Activated naive CD8-positive, alpha-beta T cell treated with anti-CD3 and anti-CD28 coated beads, Interleukin-2, amount 10 ng/mL, durations not matched to agents 7 days and 5 days (primary cell): ENCODE measurements at places on chromosomes 16 and 17. TPM values are rescaled to one million over a fixed set of nuclear protein-coding genes. Genes with fewer than 3 reads are reported as not detected.

DNA sequence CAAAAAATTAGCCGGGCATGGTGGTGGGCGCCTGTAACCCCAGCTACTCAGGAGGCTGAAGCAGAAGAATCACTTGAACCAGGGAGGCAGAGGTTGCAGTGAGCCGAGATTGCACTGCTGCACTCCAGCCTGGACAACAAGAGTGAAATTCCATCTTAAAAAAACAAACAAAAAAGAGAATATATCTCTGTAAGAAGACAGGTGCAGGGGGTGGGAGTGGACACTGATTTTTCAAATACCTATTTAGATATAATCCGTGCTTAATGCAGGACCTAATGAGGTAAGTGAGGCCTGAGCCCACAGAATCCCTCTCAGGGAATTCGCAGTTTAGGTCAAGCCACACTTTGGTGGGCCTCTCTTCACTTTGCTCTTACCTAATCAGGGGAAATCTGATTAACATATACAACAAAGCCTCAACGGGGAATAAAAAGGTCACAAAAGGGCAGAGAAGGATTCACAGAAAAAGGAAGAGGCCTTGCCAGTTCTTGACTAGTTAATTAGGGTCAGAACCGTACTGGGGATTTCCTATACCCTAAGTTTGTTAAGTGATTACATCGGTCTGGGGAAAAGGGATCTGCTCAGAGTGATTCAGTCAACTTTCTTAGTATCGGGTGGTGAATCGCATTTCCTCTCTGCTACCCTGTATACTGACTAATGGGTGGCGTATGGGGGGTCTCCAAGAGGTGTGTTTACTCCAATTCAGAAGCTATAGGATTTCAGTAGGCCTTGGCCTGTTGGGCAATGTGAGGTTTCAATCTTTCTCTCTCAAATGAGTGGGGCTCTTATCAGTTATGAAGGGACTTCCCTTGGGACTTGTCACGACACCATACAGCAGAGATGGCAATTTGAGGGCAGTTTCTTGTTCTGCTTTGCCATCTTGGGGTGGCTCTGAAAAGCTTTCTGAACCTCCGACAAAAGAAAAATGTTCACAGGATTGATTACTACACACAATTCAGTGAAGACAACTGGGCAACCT, 1.9 kb upstream of the NFAT5 start:
- DNase-seq: no peak

The DPEP2 gene
- 28.6 TPM for total RNA-seq

The PLCG2 gene
- 15.2 TPM for total RNA-seq

The NPW gene
- total RNA-seq: 0.42 TPM

DNA sequence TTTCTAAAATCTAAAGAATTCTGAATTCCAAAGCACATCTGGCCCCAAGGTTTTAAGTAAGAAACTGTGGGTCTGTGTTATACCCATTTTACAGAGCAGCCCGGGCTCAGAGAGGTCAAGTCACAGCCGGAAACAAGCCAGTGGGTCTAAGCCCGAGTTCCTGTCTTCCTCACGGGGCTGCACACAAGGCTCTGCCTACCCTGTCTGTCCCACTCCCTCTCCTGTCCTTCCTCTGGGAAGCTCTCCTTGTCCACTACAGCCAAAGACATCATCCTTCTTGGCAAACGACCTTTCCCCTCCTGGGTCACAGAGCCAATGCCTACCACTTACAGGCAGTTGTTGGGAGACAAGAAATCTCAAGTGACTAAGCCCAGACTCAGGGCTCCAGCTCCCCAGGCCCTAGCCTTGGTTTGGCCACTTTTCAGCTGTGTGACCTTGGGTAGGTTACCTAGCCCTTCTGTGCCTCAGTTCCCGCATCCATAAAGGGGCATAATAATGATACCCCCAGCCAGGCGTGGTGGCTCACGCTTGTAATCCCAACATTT, 55.6 kb upstream of the MAP3K14 start:
- no peak for DNase-seq

DNA sequence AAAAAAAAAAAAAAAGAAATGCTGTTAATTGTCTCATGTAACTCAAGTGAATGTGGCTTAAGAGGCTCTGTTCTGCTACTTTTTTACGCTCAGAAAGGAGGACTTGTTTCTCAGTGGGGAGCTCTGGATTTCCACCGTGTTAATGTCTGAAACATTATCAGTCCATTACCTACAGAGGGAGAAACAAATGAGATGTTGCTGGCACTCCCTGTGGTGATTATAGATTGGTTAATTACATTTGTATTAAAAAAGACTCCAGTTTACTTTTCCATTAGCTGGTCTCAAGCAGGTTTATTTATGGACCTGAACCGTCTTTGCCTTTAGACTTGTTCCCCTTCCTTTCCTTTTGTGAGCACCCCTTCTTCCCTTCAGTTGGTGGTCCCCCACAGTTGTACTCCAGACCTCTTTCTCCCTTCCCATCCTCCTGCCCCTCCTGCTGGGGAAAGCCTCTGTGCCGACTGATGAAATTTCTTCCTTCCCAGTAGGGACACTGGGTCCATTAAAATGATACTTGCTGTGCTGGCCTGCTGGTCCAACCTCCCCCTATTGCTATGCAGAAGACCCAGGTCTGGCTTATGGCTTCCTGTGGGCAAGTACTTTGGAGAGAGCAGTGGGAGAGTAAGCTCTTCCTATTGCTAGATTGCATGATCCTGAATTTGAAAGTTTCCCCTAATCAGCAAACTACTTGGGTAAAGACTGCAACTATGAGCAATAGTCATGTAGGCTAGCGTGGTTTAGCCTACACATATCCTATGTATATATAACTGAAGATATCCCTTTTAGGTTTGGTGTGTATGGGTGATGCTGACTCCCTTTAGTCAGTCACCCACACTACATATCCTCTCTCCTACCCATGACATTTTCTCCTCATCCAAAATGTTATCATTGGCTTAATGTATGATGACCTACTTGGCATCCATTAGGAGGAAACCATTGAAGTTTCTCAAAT, 8.1 kb downstream of the CDC6 start:
- no peak for DNase-seq

GRCh38 chr16:14172200-14172809, 101.2 kb downstream of the MRTFB start:
- no peak for DNase-seq

- DNase-seq: no peak
Measured at GRCh38 chr17:57801044-57801711, 48.7 kb downstream of the MRPS23 start.

GRCh38 chr17:79806863-79807720, 10.2 kb upstream of the CBX8 start:
- DNase-seq: no peak

- no peak for DNase-seq
Measured at GRCh38 chr16:56257666-56258342, 66.5 kb downstream of the GNAO1 start.

The OTOA gene
- total RNA-seq: 0.14 TPM

GRCh38 chr17:42844761-42845555, 578 bp downstream of the AOC2 start:
- DNase-seq: no peak

- no peak for DNase-seq
Measured at GRCh38 chr17:69565447-69565846, 150.9 kb downstream of the MAP2K6 start.

DNA sequence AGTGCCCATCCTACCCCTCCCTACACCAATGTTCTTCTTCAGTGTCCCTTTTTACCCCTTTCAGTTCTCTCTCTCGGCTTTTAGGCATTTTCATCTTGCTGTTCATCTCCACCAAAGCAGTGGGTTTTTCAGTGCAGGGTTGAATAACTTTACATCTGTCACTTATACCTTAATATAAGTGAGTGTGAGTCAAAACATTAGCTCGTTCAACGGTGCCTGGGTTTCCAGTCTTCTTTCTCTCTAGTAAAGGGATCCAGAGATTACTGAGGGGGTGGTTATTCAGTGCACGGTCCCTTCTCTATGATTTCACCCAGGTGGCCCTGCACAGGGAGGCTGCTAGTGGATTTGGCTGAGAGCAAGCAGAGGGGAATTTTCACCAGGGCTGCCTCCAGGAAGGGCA, 210.6 kb upstream of the CDH5 start:
- DNase-seq: no peak

GRCh38 chr17:17151055-17151454, 55.1 kb downstream of the PLD6 start:
- no peak for DNase-seq

DNA sequence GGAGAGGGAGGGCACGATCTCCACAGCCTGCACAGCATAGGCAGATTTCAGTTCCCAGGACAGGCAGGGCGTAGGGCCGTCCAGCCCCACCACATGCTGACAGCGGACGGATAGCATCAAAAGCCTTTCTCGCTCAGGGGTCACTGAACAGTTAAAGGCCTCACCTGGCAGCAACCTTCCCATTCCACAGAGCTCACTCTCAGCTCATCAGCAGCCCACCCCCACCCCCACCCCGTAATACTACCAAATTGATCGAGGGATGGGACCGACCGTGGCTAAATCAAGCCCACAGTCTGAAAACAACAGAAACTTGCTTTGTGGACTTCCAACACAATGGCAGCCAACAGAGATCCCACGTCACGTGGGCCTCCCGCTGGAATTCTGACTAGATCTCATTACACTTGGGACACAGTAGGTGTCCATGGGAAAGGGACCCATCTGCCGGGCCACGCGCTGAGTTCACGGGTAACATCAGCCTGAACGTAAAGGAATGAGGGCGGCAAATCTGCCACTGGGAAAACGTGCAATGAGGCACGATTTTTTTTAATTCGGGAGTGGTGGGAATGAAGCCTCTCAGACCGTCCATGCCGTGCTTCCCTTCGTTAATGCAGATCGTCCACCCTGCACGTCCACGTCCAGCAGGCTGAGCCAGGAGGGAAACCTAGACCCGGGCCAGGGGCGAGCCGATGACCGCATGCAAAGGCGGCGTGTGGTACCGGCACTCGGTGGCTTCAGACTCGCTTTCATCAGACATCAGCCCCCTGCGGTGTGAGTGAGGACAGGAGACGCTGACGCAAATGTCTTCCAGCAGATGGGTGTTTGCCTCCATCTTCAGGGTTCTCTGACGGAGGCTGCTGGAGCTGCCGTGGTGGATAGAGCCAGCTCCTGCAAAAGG, 92.1 kb downstream of the TBC1D16 start:
- no peak for DNase-seq
